ENCODE measurements at places on chromosomes 7 and 10.

DNA sequence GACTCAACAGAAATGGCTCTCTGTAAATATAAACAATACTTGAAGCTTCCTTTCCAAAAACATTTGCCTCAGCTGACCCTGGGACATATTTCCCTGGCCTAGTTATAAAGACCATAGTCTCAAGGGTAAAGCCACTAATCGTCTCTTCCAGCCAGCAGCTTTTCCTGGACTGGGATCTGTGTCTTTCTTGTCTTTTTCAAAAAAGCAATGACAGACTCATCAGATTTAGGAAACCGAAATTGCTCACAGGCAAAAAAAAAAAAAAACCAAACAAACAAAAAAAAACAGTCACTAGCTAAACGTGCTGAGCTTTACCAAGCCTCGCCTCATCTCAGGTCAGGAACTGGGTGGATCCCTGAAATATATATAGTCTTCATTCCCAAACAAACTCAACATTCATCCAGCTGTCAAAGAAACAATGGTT is 23.5 kb downstream of the STN1 start:
- DNase-seq, result no peak

DNA sequence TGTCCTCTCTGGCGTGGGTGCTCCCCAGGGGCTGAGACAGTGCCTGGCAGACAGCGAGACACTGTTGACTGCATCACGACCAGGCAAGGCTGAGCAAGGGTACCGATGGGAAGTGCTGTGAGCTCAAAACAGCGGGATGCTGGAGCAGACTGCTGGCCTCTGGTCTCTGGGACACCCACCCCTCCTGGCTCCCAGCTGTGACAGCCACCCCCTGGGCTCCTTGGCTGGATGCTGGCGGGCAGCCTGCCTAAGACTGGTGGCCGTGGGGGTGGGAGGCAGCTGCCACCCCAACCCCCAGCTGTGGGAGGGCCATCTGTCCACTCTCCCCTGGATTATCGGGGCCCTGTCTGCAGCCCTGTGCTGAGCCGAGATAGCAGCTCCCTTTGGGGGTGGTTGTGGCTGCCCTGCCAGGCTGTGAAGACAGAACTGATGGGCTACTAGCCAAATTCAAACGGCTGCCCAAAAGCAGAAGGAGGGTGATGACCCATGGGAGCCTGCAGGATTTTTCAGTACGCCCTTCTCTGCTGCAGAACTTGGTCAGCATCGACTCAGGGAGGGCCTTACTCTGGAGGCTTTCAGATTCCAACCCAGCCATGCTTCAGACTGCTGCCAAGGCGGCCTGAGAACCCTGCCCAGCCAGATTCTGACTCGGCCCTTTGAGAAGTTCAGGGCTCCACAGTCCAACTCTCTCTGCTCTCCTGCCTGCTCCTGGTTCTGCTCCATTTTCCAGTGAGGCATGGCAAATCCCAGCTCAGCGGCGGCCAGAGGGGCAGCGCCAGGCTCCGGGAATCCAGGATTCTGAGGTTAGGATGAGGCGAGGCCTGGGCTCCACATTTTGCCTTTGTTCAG is 125.3 kb downstream of the NEURL1 start:
- DNase-seq, result no peak

DNA sequence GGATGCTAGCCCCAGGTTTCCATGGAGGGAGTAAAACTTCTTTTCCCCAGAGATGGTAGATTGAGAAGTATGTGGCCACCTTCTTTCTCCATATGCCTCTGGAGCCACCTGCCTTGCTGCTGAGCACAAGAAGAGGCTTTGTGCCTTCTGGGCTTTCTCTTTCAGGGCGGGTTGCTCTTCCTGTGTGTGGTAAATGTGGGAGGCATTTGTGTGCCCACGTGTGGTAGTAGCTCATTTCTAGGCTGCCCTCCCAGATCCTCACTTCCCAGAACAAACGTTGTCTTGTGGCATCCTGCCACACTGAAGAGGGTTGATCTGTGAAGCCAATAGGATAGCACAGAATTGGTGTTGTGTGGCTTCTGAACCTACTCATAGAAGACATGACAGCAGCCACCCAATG is 342.0 kb upstream of the PODXL start:
- no peak for DNase-seq

GRCh38 chr10:60031183-60031582 is 124.8 kb upstream of the CCDC6 start:
- DNase-seq, result no peak

- no peak for DNase-seq
These were observed 77.5 kb upstream of the EEPD1 start for GRCh38 chr7:36075561-36075960.

GRCh38 chr10:14548474-14548873 is 217.8 kb upstream of the FRMD4A start:
- no peak for DNase-seq

GRCh38 chr10:86756511-86757112 is at the start of gene BMPR1A:
Gene BMPR1A (plus strand): TSS chr10:86756619. CDS start chr10:86876019, 119,400 bp downstream.
- DNase-seq, result peak; percentile 94

GRCh38 chr10:110706690-110707098 is 62.6 kb downstream of the RBM20 start:
- DNase-seq, result no peak
